Epithelial cell of proximal tubule (primary cell): ENCODE measurements at places on chromosomes 13 and 19. TPM values are rescaled to one million over a fixed set of nuclear protein-coding genes. Genes with fewer than 3 reads are reported as not detected.

The ELANE gene
- total RNA-seq, result not detected in 2 replicates

The PSG2 gene
- total RNA-seq, result not detected in 2 replicates

The DIRAS1 gene
- total RNA-seq, result 0.94 TPM in 1 of 2 replicates, not detected in the other

The ANGPTL8 gene
- total RNA-seq, result not detected in 2 replicates

The FGF9 gene
- 0.22 and 0.75 TPM in 2 replicates for total RNA-seq

GRCh38 chr13:20247963-20248362 is 15.8 kb upstream of the GJB6 start:
- no peak for DNase-seq

GRCh38 chr13:26847281-26847680 is 86.7 kb upstream of the GPR12 start:
- no peak for DNase-seq

GRCh38 chr13:98751367-98751782 is 1.1 kb downstream of the SLC15A1 start:
- no peak for DNase-seq

DNA sequence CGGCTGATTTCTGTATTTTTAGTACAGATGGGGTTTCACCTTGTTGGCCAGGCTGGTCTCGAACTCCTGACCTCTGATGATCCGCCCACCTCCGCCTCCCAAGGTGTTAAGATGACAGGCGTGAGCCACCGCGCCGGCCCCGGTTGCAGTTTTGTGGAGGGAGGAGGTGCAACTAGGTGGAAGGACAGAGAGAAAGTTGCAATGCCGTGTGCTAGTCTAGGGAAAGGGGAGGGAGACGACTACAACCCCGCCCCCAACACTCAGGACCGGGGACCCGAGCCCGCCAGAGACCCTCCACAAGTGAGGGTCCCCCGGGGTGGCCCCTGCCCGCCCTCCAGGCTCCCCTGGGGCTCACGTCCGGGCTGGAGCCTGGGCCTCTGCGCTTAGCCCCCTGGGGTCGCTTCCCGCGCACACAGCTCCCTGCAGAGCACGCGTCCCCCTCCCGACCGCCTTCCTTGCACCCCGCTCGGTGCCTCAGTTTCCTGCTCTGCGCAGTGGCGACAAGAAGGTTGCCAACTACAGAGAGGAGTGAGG is 1.2 kb upstream of the ARID3A start:
- DNase-seq, result no peak

DNA sequence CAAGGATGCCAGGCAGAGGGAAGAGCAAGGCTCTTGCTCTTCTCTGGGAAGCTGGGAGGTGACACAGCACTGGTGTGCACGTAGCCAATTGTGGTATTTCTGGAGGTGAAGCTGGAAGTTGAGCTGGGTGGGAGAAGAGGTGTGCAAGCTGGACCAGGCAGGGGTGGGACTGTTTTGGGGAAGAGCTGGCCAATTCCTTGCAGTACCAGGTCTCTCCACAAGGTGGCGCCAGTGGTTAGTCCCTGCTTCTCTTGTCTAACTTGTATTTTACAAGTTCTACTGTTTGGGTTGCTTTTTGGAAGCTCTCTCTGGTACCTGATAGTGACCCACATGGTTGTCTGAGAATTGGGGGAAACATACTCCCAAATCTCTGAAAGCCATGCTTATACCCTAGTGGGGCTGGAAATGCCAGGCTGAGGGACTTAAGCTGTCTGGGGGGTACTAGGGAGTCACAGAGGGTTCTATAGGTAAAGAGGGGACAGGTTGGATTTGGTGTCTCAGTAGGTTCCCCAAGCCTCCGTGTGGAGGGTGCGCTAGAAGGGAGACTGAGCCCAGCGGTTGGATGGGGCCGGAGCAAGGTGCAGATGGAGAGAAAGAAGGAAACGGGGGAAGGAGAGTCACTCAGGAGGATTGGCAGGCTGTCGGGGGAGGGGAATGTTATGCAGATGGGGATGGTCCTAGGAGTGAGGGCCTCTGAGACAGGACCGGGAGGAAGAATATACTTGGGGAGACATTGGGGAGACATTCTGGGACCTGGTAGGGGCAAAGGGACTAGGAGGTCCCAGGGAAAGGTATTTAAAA is 3.0 kb downstream of the HPN start:
- no peak for DNase-seq

DNA sequence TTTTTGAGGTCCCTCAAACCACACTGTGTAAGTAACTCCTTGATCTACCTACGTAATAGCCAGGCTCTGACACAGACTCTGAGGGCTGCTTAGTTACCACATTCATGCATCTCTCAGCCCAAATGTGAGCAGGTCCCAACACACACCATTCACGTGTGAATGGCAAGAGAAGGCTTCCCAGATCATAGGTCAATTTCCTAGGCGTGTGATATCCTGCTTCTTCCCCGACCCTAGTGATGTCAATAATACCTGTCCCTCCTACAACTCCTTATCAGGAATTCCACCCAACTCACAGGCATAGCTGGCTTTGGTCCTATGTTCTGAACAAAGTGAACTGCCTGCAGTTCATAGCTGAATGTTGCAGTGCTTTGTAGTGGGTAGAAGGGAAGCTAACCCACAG is 334.5 kb downstream of the RFC3 start:
- DNase-seq, result no peak

- no peak for DNase-seq
These were observed 1229.0 kb downstream of the PCDH9 start for GRCh38 chr13:66001140-66001539.

GRCh38 chr13:51542346-51543242 is 41.7 kb upstream of the WDFY2 start:
- DNase-seq, result no peak

DNA sequence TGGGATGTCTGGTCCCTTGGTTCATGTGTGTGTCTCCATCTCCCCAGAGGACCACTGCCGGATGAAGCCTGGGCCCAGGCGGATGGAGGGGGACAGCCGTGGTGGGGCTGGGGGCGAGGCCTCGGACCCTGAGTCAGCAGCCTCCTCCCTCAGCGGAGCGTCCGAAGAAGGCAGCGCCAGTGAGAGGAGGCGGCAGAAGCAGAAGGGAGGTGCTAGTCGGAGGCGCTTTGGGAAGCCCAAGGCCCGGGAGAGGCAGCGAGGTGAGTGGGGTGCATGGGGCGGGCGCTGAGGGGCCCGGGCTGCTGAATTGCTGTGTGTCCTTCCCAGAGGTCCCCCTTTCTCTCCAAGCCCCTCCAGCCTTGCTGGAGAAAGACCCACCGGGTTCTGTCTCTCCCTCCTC is 3.2 kb downstream of the CCDC106 start:
- no peak for DNase-seq

GRCh38 chr19:7520131-7521051 is 2.0 kb upstream of the MCOLN1 start:
- no peak for DNase-seq
